ENCODE measurements at places on chromosomes 13 and 19.

GRCh38 chr13:26517936-26518335 is 39.5 kb upstream of the WASF3 start:
- DNase-seq, result no peak

DNA sequence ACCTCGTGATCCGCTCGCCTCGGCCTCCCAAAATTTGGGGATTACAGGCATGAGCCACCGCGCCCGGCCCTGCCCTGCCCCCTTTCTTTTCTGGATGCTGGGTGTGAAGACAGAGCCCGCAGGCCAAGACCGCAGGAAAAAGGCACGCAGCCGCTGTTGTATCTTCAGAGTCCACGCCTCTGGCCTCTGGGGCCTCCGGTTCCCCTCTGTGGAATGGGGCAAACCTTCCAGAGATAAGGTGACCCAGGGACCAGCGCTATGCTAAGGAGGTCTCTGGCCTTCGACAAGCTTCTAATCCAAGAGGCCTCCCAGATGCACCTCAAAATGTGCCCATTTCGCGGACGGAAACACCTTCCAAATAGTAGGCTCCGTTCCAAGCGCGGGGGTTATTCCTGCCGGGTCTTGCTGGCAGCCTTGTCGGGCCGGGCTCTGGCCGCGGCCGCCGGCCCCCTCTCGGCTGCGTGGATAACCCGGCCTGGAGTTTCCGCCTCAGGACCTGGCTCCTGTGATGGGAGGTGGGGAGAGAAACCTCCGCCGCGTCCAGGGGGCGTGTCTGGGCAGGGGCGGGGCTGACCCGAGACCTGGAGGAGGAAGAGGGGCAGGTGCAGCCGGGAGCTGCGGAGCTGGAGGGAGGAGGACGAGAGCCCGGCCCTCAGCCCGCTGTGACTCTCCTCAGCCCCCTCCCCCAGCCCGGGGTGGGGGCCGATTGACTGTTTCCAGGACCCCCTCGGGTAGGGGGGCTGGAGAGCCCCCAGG is 13.1 kb downstream of the TJP3 start:
- DNase-seq, result peak; percentile 98

GRCh38 chr13:26051657-26052311 is at the start of gene SHISA2:
TSS of gene SHISA2 (minus strand) at chr13:26052016. CDS start at chr13:26050975, 1,041 bp downstream.
- peak; percentile 86 for DNase-seq

GRCh38 chr13:26026211-26026610 is 25.6 kb downstream of the SHISA2 start:
- no peak for DNase-seq

- DNase-seq, result no peak
Measured at GRCh38 chr13:33260168-33261098, 25.1 kb downstream of the STARD13 start.

- DNase-seq, result no peak
Measured at GRCh38 chr13:95536632-95537241, 15.8 kb upstream of the CLDN10 start.

- no peak for DNase-seq
Measured at GRCh38 chr13:81001828-81002385, 661.0 kb upstream of the SPRY2 start.

- DNase-seq, result no peak
Measured at GRCh38 chr19:3450796-3451411, 29.4 kb downstream of the SMIM24 start.

DNA sequence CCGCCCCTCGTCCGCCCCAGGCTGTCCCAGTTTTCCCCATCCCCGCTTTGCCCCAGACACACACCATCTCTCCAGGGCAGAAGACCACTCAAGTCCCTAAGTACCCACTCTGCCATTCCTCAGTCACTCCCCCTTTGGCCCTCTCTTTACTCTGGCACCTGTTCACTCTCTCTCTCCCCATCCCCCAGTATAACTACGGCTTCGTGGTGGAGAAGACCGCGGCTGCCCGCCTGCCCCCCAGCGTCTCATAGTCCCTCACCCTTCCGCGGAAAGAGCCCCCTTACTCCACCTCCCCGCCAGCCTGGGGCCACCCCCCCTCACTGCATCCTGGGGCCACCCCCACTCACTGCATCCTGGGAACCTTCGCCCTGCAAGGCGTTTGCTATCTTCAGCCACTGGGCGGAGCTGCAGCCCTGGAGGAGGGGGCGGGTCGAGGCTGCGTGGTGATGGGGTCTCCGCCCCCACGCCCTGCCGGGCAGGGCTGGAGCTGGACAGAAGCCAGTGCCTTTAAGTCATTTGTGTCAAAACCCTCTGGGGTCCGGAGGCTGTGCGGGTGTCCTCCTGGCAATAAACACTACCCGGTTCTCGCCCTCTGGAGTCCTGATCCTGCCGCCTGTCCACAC is 5.0 kb downstream of the MVB12A start:
- peak; percentile 90 for DNase-seq

- no peak for DNase-seq
Measured at GRCh38 chr13:32124743-32125142, 93.2 kb downstream of the FRY start.

DNA sequence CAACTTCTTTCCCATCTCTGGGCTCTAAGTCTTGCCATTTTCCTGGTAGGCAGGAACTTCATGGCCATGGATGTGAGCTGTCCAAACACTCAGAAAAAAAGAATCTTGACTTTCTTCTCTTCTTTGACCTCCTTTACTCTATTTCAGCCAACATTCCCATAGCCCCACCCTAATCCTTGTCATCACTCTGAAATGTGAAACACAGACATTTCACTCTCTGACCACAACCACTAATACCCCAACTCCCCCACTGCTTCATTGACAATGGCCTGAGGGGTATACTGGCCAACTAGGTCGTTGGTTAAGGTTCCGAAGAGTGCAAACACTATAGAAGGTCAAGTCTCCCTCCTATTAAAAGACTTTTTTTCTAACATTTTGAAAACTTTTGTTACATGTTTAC is 4.7 kb upstream of the CYP2A13 start:
- DNase-seq, result no peak

DNA sequence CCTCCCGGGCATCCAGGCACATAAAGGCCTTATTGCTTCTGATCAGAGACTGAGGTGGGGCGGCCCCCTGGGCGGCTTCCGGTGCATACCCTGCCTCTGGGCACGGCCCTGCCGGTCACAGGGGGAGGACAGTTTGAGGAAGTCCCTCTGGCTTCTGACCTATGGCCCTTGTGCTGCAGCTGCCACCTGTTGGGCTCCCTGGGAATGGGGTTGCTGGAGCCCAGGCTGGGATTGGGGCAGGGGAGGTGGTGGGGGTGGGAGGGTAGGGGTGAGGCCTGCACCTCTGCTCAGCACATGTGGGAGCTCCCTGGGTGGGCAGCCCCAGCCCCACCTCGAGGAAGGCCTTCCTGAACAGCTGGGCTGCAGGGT is 10.7 kb downstream of the ANO8 start:
- DNase-seq, result no peak

DNA sequence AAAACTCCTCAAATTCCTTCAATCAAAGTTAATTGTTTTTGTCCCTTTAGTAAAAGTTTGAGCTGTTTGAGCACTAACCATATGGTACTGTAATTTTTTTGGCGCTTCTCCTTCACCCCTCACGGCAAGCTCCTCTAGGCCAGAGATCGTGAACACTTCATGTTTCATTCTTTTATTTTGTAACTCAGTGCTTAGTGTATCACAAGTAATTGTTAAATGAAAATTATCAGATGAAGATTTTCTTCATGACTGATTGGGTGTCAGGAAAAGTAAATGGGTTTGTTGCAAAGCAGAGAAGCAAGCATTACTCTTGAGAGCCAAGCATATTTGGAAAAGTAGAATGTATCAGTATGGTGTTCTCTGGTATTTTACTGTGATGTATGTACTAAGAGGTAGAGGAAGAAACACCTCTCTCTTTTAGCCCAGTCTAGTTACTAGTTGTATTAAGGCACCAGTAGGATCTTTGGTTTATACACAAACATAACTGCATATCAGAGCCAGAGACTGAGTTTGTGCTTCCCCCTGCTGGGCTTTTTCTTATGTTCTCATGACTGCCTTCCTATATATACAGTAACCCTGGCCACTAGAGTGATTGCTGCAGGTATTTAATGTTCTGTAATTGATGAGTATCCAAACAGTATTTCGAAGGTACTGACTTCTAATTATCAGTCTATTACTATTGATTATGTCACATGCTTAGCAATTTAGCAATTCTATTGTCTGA is 202.3 kb upstream of the KLHL1 start:
- DNase-seq, result no peak

- no peak for DNase-seq
Measured at GRCh38 chr13:110737555-110737954, 24.1 kb downstream of the ING1 start.

DNA sequence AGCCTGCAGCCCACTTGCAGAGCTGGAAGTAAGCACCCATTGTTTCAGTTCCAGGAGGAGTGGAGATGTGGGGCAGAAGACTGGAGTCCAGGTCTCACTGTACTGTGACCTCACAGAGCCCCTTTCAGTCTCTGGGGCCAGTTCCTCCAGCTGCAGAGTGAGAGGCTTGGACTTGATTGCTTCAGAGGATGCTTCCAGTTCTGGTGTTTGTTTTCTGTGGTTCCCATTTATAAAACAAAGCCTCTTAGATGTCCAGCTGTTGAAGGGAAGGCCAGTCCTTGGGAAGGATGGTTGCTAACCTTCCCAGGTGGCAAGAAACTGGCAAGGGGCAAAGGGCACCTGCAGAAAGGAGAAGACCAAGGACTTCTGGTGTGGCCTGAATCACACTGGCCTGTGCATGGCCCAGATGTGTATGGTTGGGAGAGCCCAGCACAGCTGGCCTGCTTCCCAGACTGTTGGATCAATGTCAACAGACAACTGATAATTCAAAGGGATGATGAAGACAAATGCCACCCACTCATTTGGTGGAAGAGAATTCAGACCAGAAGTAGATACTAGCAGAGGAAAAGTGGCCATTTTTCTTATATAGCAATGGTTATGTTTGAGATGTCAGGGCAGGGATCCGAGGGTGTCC is 218.5 kb downstream of the ZNF536 start:
- DNase-seq, result no peak

GRCh38 chr13:96710166-96710862 is 284.0 kb downstream of the OXGR1 start:
- DNase-seq, result peak; percentile 55

DNA sequence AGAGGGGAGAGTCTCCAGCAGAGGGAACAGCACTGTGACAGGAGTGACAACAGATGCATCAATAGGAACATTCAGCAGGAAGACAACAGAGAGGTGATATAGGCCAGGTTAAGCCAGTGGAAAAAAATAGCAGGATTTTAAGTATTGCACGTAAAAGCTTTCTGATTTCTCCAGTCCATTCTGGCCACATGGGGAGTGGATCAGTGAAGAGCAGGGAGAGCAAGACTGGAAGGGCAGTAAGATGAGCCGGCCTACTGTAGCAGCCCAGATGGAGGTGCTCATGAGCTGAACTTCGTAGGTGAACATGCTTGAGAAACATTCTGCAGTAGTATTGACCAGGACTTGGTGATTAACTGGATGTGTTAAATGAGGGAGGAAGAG is 1.7 kb downstream of the UTP14C start:
- peak; percentile 32 for DNase-seq

DNA sequence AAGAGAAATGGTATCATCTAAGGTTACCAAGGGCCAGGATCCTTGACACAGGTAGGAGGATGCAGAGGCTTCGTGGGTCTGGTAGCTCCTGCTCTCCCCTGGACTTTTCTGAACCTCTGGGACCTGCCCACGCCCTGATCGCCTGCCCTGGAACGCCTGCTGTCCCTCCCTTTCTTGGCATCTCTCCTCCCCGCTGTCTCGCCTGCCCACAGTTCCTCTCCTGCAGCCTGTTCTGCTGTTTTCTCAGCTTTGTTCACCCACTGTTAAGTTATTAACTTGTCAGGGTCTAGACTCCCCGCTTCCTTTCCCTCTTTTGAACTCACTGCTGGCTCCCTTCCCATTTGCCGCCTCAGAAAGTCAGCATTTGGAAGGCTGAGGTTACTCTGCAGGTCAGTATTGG is 19.8 kb downstream of the SERP2 start:
- DNase-seq, result no peak

DNA sequence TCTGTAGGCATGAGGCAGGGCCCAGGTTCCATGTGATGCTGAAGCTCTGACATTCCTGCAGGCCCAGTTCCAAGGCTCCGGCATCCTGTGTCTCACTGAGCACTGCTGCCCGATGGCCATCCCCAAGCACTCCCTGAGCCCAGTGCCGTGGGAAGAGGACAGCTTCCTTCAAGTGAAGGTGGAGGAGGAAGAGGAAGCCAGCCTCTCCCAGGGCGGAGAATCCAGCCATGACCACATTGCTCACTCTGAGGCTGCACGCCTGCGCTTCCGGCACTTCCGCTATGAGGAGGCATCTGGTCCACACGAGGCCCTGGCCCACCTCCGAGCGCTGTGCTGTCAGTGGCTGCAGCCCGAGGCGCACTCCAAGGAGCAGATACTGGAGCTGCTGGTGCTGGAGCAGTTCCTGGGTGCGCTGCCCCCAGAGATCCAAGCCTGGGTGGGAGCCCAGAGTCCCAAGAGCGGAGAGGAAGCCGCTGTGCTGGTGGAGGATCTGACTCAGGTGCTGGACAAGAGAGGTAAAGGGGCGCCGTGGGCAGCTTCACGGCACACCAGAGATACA is 8.0 kb downstream of the ZSCAN22 start:
- DNase-seq, result no peak

GRCh38 chr19:54650108-54650655 is 12.6 kb upstream of the LILRB4 start:
- no peak for DNase-seq

DNA sequence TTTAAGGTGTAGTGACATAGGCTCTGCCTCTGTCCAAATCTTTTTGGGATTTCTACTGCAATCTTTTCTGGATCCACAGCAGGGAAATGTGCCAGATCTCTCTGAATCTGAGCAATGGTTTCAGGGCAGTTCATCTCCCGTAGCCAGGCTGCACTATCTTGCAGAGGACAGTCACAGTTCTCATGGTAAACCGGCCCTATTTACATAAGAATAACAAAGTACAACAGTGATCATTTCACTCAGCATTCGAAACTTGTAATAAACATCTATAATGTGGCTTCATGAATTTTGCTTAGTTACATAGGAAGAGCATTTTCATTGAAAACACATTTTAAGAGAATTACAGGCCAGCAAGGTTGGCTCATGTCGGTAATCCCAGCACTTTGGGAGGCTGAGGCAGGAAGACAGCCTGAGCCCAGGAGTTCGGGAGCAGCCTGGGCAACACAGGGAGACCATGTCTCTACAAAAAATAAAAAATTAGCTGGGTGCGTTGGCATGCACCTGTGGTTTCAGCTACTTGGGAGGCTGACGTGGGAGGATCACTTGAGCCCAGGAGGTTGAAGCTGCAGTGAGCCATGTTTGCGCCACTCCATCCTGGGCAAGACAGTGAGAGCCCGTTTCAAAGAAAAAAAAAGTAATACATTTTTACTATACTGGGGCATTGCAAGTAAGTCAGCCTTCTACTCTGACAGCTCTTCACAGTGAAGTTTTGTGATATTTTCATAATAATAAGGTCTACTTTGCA is 5.0 kb downstream of the POGLUT2 start:
- peak; percentile 36 for DNase-seq

- no peak for DNase-seq
Measured at GRCh38 chr19:1907563-1908363, 2.6 kb downstream of the ADAT3 start.

GRCh38 chr13:21813844-21814243 is 143.0 kb downstream of the FGF9 start:
- no peak for DNase-seq
